ENCODE measurements at places on chromosomes 2 and 18.
A peak's percentile ranks its signal among the peaks of the same experiment; 100 is the strongest.

GRCh38 chr18:26547646-26548414, 523 bp downstream of the KCTD1 start:
- DNase-seq: peak; percentile 19

- DNase-seq: no peak
These were observed 84.7 kb upstream of the NEDD4L start for GRCh38 chr18:57959278-57959677.

DNA sequence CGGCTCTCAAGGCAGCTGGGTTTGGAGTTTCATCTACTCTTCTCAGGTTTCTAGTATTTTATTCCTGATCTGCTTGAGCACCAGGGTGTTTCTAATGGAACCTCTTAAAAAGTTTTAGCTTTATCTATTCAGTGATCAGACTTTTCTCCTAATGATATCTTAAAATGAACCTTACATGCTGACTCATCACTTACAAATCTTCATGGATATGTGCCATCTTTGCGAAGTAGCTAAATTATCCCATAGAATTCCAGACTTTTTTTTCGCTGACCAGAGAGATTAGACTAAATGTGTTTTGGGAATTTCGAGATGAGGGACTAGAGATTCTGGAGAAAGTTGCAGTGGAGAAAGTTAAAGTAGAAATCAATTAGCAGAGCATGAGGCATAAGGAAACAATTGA, 401.0 kb downstream of the GRB14 start:
- no peak for DNase-seq

- no peak for DNase-seq
These were observed 158.3 kb downstream of the EML6 start for GRCh38 chr2:54881759-54882158.

DNA sequence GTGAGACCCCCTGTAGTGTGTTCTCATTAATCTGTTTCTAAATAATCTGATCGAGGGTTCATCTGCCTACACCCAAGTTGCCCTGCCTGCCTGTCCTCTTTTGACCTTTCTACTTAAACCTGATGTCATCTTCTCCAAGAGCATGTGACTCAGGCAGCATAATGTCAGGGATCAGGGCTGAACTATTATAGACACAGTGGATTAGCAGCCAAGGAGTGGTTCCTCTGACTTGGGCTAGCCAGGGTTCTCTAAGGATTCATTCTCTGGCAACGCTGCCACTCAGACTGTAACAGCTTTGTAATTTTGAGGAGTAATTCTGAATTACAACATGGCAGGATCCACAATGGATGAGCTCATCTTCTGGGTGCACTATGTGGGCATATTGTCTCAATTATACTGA, 124.0 kb downstream of the MDH1 start:
- DNase-seq: no peak

- DNase-seq: no peak
These were observed 29.9 kb upstream of the STK39 start for GRCh38 chr2:168277276-168277675.

Data from effector memory CD8-positive, alpha-beta T cell (primary cell).